SK-N-DZ (cell line): ENCODE measurements at places on chromosomes 1 and 21.

GRCh38 chr21:24255591-24255990, 1351.7 kb downstream of the MRPL39 start:
- no peak for DNase-seq

DNA sequence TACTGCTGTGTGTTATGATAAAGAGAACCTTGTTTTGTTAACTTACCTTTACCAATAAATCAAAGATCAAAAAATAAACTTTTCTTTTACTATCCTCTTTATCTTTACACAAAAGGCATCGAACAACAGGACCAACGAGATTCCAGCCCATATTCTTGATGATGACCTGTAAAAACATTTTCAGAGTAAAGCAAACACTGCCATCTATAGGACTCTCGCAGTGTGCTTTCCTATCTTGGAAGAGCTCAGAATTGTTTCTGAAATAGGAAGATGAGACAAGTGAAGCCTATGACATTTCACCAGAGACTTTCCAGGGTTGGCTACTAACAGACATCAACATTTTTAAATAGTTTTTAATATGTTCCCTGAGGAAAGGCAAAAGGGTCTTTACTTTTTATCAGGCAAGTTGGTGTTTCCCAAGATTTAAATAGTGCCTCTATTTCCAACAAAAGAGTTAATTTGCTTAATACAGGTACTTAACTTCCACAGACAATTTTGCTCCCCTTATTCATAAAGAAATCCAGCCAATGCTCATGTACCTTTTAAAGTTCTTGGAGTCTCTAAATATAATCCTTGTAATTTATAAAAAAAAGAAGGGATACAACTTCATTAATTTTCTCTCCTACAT, 7.3 kb downstream of the GLMN start:
- peak; percentile 58 for DNase-seq

DNA sequence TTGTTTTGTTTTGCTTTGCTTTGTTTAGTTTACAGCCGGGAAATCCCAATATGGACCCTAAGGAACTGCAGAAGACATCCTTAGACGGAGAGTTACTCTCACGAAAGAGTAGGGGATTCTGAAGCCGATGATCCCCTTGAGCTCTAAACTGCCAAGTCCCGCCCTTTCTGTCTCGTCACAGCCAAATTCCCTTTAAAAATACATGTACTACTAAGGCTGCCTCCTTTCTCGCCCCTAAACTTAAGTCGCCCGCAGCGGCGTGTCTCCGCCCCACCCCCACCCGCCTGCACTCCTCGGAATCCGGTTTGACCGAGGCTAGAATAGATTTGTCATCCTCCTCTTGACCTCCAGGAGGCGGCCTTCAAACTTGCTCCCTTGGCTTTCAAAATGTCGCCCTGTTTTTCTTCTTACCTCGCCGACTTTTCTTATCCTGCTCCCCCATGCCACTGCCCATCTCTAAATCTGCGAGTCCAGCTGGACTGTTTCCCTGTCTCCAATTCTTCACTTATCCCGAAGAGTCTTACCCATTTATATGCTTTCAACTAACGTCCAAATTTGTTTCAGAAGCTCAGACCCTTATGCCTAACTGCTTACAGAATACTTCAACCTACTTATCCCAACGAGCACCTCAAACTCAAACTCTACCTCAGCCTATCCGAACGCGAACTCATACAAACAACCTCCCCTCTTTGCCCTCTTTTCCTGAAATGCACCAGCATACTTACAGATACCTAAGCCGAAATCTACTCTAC, 10.9 kb upstream of the BOLA1 start:
- DNase-seq = peak; percentile 92

DNA sequence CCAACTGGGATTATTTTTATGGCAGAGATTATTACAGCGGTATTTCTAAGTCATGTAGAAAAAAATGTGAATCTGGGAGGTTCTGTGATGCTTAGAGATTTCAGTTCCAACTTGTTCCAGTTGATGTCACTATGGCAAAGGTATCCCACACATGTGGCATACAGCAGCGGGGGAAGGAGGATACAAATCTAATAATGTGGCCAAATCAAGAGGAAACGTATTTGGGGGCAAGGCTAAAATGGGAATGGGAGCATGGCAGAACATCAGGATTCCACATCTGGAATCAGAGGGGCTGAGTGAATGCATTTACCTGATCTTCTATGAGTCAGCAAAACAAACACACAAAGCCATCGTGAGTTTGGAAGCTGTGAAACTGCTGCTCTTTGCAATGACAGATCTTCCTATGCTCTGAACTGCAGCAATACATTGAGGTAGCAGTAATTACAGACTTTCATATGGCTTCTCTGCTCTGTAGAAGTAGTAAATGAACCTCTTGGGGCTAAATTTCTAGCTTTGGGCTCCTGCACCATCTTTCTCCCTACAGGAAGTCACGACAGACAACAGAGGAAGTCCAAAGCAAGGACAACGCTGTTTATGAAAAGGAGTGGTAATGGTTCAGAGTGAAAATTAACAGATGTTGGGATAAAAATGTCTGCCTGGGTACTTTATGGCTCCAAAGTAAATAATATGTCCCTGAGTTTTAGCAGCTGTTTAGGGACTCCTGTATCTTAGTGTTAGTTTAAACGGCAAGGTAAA, 55.5 kb downstream of the GABPA start:
- peak; percentile 68 for DNase-seq

DNA sequence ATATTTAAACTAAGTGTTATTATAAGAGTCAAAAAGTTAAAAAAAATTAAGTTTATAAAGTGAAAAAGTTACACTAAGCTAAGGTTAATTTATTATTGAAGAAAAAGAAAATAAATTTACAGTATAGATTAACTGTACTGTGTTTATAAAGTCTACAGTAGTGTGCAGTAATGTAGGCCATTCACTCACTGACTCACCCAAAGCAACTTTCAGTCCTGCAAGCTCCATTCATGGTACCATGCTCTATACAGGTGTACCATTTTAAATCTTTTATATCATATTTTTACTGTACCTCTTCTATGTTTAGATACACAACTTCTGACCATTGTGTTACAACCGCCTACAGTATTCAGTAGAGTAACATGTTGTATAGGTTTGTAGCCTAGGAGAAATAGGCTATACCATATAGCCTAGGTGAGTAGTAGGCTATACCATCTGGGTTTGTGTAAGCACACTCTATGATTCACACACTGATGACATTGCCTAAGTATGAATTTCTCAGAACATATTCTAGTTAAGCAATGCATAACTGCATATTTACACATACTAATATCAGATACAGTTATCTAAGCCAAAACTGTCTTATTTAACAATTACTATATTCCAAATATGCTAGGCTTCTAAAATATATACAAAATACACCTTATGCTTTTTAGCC, 80.6 kb upstream of the GFI1 start:
- no peak for DNase-seq

DNA sequence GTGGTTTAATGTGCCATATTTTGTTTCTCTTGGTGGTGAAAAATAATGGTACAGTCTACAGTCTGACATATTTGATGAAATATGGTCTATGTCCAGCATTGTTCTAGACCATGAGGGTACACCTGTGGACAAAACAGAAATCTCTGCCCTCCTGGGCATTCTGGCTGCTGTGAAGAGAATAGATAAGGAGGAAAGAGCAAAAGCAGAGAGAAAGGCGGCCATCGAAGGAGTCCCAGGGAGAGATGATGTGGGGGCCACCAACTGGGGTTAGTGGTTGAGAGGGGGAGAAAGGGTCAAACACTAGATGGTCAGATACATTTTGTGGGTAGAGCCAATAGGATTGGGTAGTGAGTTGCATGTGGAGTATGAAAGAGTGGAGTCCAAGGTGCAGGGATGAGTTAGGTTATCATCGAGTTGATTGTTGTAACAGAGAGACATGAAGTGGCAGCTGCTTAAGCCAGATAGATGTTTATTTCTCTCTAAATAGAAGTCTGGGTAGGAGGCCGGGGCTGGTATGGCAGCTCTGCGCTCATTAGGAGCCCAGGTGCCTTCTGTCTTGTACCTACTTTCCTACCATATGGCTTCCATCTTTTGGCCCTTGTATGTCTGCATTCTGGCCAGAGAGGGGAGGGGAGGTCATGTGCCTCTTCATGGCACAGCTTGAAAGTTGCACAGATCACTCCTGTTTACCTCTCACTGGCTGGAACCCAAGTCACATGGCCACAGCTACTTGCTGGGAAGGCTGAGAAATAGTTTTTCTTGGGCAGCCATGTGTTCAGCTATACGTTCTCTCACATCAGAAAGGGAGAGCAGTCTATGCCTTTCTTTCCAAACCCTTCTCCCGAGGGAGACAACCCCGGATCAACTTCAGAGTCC, 13.0 kb downstream of the UBE4B start:
- DNase-seq = no peak

DNA sequence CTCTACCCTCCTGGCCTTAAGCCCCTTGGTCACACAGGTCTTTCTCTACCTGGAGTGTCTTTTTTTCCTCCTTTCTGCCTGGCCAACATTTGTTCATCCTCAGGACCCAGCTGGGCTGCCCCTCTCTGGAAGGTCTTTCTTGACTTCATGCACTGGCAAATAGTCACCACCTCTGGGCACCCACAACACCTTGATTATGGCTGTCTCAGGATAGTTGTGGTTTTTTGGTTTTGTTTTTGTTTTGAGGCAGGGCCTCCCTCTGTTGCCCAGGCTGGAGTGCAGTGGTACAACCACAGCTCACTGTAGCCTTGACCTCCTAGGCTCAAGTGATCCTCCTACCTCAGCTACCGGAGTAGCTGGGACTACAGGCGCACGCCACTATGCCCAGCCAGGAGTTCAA, 10.8 kb downstream of the RPS6KA1 start:
- DNase-seq = no peak

GRCh38 chr1:90246069-90246468, 251.2 kb downstream of the ZNF326 start:
- no peak for DNase-seq

DNA sequence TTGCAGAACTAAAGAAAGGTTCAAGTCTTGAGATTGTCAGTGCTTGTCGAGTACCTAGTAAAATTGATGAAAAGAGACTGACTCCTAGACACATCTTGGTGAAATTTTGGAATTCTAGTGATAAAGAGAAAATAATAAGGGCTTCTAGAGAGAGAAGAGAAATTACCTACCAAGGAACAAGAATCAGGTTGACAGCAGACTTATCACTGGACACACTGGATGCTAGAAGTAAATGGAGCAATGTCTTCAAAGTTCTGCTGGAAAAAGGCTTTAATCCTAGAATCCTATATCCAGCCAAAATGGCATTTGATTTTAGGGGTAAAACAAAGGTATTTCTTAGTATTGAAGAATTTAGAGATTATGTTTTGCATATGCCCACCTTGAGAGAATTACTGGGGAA, 16.3 kb downstream of the L1TD1 start:
- DNase-seq = no peak

DNA sequence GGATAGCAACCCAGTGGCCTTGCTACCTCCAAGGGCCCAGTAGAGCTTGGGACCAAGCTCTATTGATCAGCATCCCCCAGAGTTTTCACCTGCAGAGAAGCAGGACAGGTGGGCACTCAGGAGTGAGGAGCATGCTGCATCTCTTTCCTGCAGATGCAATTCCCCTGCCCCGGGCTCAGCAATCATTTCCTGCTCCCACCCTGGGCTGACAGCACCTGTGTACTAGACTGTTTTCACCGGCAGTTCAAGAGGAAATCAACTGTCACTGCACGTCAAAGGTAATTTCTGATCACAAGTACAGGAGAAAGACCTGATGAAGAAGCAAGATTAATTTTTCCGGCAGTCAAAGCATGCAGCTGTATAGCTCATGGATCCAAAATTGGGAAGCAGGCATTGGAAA, 8.8 kb upstream of the NT5C1A start:
- DNase-seq = no peak

DNA sequence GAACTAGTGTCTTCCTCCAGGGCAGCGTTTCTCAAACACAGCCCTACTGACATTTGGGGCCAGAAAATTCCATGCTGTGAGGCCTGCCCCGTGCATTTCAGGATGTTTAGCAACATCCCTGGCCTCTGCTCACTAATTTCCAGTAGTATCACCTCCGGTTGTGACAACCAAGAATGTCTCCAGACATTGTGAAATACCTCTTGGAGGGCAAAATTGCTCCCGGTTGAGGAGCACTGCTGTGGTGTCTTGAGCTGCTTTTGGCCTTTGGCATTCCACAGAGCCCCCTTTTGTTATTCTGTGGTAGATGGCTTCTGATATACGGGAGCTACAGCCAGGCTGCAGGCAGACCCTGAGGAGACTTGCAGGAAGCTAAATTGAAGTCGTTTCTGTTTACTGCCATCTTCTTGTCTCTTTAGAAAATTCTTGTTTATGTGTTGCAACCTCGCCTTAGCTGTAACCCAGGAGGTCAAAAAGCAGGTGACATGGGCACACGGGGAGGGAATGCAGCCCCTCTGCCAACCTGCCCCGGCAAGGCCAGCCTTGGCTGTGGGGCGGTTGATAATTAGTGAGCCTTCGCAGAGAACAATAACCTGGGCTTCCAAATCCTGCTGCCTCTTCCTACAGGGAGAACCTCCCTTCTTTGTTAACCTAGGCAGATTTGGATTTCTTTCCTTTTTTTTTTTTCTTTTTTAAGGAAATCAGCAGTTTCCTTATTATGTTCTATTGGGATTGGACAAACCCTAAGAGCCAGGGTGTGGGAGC, 74.7 kb upstream of the AKT3 start:
- no peak for DNase-seq

- DNase-seq = no peak
Measured at GRCh38 chr1:19643602-19644394, at the start of gene NBL1. NBL1 (plus strand) TSS chr1:19644311; CDS start chr1:19655031, 10,720 bp downstream.

DNA sequence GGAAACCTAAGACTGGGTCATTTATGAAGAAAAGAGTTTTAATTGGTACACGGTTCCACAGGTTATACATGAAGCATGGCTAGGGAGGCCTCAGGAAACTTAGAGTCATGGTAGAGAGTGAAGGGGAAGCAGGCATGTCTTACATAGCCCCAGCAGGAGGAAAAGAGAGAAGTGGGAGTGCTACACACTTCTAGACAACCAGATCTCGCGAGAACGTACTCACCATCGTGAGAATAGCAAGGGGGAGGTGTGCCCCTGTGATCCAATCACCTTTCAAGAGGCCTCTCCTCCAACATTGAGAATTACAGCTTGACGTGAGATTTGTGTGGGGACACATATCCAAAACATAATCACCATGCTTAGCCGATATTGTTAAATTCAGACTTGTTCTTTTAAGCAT, 62.8 kb downstream of the DYRK1A start:
- DNase-seq = no peak

GRCh38 chr1:235009074-235009473, 119.6 kb downstream of the TOMM20 start:
- DNase-seq = no peak

DNA sequence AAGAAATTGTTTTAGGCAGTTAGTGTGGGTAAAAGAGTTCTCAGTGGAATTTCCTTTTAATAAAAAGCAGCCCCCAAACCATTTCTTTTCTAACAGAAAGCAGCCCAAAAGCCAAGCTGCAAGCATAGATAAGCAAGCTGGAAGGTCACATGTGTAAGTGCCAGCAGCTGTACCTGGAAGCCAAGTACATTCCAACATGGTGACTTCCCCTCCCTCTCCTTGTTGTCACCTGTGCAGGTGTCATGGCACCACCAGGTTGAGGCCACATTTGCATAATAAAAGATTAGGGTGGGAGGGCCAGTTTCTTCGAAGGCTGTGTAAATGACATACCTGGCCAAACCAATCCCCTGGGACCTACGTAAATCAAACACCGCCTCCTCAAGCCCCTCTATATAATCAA, 240.3 kb upstream of the RAB4A start:
- DNase-seq = no peak

- DNase-seq = no peak
Measured at GRCh38 chr1:111961016-111961415, 28.5 kb downstream of the KCND3 start.

- no peak for DNase-seq
Measured at GRCh38 chr1:207903767-207904166, 7.2 kb downstream of the CD34 start.

- DNase-seq = no peak
Measured at GRCh38 chr1:154729577-154729976, 121.6 kb upstream of the ADAR start.

- DNase-seq = no peak
Measured at GRCh38 chr1:65881067-65881594, 88.4 kb downstream of the PDE4B start.
